ENCODE measurements at places on chromosomes 13 and 19.

- DNase-seq, result no peak
Measured at GRCh38 chr19:31568724-31569123, 219.5 kb upstream of the TSHZ3 start.

DNA sequence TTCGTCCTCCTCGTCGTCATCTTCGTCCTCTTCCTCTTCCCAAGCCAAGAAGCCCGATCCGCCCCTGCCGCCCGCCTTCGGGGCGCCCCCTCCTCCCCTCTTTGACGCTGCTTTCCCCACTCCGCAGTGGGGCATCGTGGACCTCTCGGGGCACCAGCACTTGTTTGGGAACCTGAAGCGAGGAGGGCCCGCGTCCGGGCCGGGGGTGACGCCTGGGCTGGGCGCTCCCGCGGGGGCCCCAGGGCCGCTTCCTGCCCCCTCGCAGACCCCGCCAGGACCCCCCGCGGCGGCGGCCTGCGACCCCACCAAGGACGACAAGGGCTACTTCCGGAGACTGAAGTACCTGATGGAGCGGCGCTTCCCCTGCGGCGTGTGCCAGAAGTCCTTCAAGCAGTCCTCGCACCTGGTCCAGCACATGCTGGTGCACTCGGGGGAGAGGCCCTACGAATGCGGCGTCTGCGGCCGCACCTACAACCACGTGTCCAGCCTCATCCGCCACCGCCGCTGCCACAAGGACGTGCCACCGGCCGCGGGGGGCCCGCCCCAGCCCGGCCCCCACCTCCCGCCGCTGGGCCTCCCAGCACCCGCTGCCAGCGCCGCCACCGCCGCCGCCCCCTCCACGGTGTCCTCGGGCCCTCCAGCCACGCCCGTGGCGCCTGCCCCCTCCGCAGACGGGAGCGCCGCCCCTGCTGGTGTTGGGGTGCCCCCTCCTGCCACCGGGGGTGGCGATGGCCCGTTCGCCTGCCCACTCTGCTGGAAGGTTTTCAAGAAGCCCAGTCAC is 8.7 kb downstream of the ZNF865 start:
- DNase-seq, result no peak

- DNase-seq, result no peak
Measured at GRCh38 chr13:49998714-49999624, 2.1 kb downstream of the TRIM13 start.

- no peak for DNase-seq
Measured at GRCh38 chr19:52345162-52345561, 9.1 kb downstream of the ZNF610 start.

DNA sequence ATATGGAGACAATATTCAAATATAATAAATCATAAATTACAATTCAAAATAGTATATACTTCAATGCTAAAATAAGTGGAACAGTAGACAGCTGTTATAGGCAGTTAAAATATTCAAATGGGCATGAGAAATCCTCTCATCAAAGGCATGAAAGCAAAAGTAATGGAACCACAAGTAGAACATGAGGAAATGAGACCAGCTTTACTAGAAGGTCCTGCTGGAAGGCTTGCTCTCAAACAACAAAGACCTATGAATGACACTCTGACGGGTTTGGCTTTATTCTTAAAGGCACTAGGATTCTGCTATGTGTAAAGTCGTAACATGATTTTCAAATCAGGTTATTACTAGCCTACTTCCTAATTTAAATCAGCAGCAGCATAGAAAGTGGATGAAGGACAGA is 148.1 kb downstream of the VWA8 start:
- no peak for DNase-seq

GRCh38 chr13:98103942-98104880 is 38.7 kb upstream of the FARP1 start:
- no peak for DNase-seq
